DMS53 (cell line): ENCODE measurements at places on chromosomes 4 and X.

DNA sequence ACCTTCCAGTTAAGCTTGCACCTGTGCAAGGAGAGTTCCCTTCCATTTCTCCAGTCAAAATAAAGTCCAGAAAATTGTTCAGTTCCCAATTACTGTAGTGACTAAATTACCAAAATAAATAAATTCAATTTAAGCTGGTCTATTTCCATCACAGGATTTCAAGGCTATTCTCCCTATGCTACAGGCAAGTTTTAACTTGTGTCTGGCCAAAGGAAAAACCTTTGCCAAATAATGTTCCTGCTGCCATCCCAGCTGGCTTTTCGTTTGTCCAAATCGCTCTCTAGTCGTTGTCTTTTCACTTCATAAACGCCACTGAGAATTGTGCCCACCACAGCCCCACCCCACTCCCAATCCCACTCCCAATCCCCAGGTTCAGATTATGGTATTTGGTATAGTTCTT is 2.4 kb downstream of the KCTD8 start:
- peak; percentile 54 for DNase-seq

GRCh38 chr4:71814433-71814832 is 30.6 kb upstream of the GC start:
- no peak for DNase-seq

DNA sequence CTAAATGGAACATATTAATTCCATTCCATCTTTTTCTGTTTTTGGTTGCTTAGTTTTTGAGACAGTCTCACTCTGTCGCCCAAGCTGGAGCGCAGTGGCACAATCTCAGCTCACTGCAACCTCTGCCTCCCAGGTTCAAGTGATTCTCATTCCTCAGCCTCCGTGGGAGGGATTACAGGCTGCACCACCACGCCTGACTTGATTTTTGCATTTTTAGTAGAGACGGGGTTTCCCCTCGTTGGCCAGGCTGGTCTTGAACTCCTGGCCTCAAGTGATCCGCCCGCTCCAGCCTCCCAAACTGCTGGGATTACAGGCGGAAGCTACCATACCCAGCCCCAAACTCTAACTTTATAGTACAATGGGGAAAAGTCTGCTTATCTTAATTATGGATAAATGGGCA is 11.2 kb downstream of the HNRNPD start:
- DNase-seq: no peak

GRCh38 chrX:154296731-154297130 is 1.1 kb downstream of the TKTL1 start:
- DNase-seq: no peak

DNA sequence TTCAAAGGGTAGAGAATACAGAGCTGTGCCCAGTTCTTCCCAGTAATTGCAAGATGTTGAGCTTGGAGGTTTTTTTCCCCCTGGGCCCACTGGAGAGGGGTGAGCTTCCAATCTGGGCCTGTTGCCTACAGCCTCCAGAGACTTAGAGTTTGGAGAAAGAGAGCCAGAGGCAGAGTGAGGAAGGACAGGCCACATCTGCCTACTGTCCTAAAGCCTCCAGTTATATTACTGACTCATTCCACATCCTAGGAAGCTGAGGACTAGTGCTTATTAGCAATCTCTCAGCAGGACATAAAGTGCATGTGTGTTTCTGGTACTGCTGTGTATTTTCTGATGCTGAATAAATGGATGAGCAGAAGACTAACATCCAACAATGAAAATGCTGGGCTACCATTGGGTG is 181.0 kb upstream of the MAMLD1 start:
- DNase-seq: no peak
